Activated CD8-positive, alpha-beta memory T cell treated with anti-CD3 and anti-CD28 coated beads, Interleukin-2, amount 50 U/mL, for 4 hours (primary cell): ENCODE measurements at places on chromosomes 7 and 10.

GRCh38 chr10:112375721-112376395, 1.9 kb downstream of the ACSL5 start:
- DNase-seq, result peak; percentile 35

DNA sequence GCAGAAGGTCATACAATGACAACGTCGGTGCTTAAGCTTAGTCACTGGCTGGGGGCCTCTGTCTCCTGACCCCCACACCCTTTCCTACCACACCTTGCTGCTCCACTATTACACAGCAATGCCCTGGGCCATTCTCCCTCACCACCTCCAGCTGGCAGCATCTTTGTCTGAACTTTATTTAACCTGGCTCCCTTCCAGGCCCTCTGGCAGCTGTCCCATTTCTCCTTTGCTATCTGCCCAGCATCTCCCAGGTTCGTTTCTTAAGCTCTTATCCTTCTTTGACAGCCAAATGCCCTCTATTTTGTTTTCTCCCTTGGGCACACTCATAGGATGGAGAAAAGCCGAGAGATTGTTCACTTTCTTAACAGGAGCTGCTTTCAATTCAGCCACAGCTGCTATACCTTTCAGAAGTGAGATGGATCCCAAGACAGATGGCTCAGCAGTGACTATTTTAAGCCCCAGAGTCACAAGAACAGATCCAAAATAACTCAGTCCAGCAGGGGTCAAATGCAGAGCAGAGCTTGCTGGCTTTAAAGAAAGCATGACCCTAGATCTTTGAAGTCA, 1277.1 kb upstream of the AUTS2 start:
- no peak for DNase-seq

- DNase-seq, result no peak
These were observed 906.9 kb downstream of the CCSER2 start for GRCh38 chr10:85235258-85235657.

GRCh38 chr7:155935005-155935557, 122.8 kb upstream of the SHH start:
- no peak for DNase-seq
